Activated CD4-positive, alpha-beta T cell treated with anti-CD3 and anti-CD28 coated beads, Interleukin-2, Interleukin-4, amounts not matched to agents 100 ng/mL and 50 ng/mL, durations not matched to agents 16 hours and 8 hours (primary cell): ENCODE measurements at places on chromosomes 11 and 22.

DNA sequence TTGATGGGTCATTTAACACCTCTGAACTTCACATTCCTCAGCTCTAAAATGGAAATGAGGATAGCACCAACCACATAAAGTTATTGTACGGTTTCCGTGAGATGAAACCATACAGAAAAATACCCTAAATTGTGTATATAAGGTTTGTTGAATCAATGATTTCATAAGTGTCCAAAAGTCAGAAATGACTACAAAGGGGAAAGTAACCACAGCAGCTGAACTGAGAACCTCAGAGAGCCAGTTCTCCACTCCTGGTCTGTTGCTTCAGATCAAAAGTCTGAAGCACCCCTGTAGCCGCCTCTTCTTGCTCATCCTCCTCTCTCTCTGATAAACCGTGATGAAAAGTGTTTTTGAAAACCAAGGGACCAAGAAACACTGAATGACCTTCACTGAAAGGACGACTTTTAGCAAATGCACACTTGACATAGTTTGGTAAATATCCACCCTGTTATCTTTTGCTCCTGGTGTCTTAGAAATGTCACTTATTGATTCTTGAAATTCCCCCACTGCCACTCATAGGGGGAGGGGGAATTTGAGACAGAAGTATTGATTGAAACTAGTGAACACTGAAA is 194.5 kb downstream of the NAV2 start:
- DNase-seq, result no peak

- no peak for DNase-seq
Observed at GRCh38 chr11:37710031-37710430, 1112.0 kb upstream of the RAG2 start.

GRCh38 chr11:109241988-109242536 is 179.9 kb upstream of the C11orf87 start:
- DNase-seq, result no peak

DNA sequence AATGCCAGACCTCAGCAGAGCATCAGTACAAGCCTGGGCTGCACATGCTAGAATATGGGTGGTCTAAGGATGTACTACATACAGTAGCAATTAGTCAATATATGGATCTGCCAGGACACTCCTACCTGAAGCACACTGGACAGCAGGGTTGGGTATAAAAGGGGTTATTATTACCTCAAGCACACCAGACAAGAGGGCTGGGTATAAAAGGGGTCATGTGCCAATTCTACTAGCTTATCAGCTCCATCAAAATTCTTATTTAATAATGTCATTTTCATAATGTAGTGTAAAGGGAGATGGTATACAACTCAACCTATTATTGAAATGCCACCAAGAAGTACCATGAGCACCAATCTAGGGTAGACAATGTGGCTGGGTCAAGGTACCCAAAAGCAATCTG is 44.7 kb upstream of the PRODH start:
- DNase-seq, result no peak

DNA sequence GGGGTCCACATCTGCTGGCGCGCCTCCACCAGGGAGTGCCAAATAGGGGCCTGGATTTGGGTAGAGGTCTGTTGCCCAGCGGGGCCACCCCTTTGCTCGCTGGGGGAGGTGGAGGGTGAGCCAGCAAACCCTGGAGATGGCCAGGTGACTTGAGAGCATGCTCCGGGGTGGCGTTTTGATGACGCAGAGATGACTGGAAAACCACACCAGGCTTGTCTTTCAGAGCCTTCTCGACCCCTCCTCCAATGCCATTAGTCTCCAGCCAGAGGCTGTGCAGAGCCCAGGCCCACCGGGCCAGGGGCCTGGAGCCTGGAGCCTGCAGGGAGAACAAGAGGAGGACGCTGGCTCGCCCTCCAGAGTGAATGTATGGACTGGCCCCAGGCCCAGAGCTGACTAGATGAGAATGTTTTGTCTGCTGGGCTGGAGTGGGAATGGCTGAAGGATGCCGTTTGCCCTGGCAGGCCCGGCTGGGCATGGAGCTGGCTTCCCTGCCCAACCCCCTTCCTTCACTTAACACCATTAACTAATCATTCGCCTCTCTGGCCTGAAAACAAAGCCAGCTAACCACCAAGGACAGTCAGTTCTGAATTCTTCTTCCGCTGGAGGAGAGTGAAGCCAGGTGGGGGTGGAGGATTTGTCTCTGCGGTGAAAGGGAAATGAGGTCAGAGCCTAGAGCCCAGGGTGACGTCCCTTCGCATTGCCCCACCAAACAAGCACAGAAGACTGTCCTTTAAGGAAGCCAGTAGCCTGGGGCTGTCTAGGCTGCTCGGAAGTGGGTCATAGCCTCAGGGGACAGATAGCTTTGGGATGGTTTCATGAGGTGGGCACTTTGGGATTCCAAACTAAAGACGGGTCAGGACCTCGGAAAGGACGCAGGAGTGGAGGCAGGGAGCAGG is 1.6 kb upstream of the MCAM start:
- DNase-seq, result peak; percentile 58

GRCh38 chr22:35342390-35342789 is 38.5 kb upstream of the HMOX1 start:
- no peak for DNase-seq

GRCh38 chr11:130151196-130151595 is 8.4 kb upstream of the ST14 start:
- DNase-seq, result no peak

GRCh38 chr11:124199702-124200101 is 16.6 kb downstream of the OR10D3 start:
- DNase-seq, result no peak

DNA sequence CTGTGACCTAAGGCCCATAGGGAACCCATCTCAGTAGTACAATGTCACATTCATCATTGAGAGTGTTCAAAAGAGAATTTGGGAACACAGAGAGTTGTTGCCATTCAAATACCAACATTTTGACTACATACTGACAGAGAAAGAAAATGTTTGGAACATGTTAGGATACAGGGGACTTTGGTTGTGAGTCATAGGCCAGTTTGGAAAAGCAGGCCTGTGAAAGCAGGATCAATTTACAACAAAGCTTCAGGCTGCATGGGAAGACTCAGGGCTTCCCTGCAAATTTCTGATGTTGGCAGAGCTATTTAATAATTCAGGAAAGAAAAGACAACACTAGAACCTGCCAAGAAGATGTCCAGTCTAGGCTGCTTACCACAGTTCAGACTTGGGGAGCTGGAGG is 374 bp downstream of the NLRP10 start:
- DNase-seq, result no peak

GRCh38 chr11:17578958-17579357 is 31.9 kb downstream of the OTOG start:
- DNase-seq, result no peak

DNA sequence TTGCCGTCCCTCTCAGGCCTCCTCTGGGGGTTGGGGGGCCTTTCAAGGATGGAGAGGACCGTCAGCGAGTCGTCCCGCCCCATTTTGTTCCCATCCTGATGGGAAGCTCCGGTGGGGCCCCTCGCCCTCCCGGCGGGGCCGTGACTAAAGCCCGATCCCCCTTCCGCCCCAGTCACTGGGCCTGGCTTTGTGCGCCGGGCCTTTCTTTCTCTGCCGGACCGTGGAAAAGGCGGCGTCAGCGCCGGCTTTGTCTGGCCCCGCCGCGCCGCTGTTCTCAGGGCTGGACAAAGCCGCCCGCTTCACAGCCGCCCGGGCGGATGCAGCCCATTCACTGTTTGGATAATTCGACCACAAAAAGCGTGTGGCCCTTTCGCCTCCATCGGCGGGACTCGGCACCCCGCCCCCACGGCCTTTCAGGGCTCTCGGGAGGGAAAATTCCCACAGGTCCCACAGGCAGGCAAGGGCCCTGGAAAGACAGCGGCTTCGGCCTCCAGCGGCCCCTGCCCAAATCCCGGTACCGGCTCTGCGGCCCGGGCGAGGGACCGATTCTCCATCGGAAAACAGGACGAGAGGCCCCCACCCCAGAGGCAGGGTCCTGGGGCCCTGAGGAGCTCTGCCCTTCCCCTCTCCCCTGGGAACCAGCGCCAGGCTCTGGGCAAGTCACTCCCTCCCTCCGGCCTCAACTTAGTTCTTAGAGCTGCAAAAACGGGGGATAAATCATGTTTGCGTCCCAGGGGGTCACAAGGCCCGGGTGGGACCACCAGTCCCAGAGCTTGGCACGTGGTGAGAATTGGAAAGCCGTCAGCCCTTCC is 87.2 kb downstream of the WNT7B start:
- DNase-seq, result no peak

GRCh38 chr22:36086170-36086490 is 57.5 kb upstream of the RBFOX2 start:
- no peak for DNase-seq

GRCh38 chr11:18050848-18051247 is 4.8 kb upstream of the TPH1 start:
- DNase-seq, result no peak

GRCh38 chr11:7348432-7349304 is 97.0 kb downstream of the SYT9 start:
- DNase-seq, result no peak

DNA sequence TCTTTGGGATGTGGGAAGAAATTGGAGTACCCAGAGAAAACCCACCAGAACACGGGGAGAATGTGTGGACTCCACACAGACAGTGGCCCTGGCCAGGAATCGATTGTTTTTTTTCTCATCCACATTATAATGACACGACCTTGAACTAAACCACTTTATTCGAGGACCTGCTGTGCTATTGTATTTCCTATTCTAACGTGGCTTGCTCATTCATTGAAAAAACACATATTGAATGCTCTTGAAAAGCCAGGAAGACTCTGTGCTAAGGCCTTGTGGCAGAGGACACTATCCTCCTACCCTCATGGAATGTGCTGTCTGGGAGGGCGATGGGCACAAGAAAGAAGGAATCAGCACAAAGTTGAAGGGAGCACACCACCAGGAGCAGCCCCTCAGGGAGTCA is 9.1 kb upstream of the SREBF2 start:
- DNase-seq, result no peak

DNA sequence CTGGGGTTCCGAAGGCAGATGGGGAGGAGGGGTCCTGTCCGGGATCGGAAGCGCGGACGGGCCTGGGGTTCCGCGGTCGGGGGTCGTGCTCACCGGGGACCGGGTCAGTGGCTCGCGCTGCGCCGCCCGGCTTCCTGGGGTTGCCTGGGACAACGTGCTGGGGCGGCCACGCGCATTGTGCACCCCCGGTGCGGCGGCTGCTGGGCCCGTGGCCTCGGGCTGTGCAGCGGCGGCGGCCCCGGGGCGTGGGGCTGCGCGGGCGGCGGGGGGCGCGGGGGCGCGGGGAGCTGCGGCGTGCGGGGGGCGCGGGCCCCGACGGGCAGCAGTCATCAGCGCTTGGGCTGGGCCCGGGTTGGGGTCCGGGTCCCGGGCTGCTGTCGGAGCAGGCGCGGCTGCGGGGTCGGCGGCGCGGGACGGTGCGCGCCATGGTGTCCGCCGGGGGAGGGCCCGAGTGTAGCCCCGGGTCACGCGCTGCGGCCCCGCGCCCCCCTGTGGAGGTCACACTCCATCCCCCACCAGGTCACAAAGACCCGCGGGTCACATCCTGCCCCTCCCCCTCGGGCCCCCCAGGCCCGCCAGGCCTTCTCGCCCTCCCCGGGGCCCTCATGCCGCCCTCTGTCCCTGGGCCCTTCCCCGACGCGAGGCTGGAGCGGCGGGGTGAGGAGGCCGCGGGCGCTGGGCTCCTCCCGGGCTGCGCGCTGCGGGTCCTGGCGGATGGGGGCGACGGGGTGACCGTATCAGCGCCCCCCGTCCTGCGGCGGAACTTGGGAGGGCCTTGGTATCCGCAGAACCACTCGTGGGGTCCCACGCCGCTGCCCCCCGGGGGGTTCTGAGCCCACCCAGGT is at the start of gene TTLL8:
TTLL8 (minus strand) TSS at position 238 of the 845 bp plus-strand sequence.
- DNase-seq, result no peak

DNA sequence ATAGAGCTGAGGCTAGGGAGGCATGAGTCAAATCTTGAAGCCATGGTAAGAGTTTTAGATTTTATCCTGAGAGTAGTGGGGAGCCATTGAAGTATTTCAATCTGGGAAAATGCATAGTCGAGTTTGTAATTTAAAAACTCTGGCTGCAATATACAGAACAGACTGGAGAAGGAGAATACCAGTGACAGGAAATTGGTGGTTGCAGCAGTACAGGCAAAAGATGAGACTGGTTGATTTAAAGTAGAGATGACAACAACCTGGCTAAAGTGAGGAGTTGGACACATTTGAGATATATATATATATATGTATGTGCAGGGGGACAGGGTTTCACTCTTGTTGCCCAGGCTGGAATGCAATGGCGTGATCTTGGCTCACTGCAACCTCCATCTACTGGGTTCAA is 6.2 kb downstream of the HORMAD2 start:
- no peak for DNase-seq

DNA sequence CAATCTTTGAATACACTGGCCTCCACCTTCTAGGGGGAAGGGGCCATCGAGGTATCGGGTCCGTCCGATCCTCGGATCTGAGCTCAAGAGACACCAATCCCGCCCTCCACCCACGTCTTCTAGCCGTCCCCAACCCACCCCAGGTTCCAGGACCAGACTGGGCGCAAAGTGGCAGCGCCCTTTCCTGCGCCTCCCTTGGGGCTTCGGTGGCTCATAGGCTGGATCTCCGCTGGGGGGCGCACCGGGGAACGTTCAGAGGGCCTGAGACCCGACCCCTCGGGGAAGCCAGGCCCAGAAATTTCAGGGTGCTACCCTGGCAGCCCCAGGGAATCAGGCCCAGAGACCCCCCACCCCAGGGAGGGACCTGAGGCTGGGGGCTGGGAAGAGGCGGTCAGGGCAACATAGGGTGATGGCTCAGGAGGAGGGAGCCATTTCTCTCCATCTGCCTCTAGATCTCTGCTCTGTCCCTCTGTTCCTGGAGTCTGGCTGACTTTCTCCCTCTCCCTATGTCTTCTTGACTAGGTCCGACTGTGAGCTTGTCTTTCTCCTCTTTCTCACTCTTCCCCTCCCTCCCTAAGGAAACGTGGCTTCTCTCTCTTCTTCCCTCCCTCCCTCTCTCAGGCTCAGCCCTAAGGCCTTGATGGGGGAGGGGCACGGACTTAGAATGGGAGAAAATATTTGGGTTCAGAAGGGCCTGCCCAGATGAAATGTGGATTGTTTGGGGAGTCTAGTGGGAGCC is 1.1 kb downstream of the CREB3L1 start:
- peak; percentile 11 for DNase-seq

GRCh38 chr22:48858121-48858520 is 969.6 kb downstream of the BRD1 start:
- DNase-seq, result no peak

GRCh38 chr11:68317147-68317785 is 4.9 kb downstream of the LRP5 start:
- DNase-seq, result no peak

GRCh38 chr22:20546541-20546950 is 39.1 kb downstream of the MED15 start:
- DNase-seq, result no peak

DNA sequence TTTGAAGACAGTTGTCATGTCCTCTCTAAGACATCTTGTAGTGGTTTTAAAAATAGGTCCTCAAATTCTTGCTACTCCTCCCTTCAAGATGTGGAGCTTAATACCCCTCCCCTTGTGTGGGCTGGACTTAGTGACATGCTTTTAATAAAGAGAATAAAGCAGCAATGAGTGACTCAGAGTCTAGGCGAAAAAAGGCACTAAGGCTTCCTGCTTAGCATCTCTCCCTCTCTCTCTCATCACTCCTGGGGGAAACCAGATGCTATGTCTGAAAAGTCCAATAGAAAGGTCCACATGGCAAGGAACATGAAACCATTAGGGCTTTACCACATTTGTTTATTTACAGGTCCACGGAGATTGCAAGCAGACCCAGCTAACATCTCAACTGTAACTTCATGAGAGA is 11.7 kb downstream of the SERGEF start:
- no peak for DNase-seq
